ENCODE measurements at places on chromosomes 5 and 9.

GRCh38 chr9:34549407-34549732 is 26.6 kb upstream of the ENHO start:
- no peak overlapping the region for H3K27ac ChIP-seq
- H3K4me1 ChIP-seq: no peaks in the 10 kb centered on the region
- no peak overlapping the region for H3K4me3 ChIP-seq

DNA sequence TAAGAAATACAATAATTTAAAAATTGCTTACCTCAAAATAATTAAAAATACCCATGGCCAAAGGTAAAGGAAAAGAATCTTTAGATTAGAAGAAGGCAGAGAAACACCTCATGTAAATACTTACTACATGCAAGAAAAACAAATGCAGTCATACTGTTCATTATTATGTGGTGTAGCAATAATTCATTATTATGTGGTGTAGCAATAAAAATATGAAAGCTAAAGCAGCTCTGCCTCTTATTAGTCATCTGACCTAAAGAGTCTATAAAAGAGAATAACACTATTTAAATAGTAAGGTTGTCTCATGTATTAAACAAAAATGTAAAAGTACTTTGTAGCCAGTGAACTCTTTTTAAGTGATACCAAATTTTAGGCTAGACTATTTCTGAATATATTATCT is 6.6 kb downstream of the DTWD2 start:
- no peak overlapping the region for H3K4me3 ChIP-seq
- no peak for DNase-seq
- H3K27ac ChIP-seq: no peak overlapping the region
- no peaks in the 10 kb centered on the region for H3K27me3 ChIP-seq
- H3K4me1 ChIP-seq: no peaks in the 10 kb centered on the region

GRCh38 chr5:151255621-151256286 is 2.8 kb downstream of the GM2A start:
- peaks cover 7% of the 10 kb centered on the region for H3K27me3 ChIP-seq
- H3K4me3 ChIP-seq: no peak overlapping the region
- DNase-seq: no peak

GRCh38 chr9:130952065-130952762 is 13.2 kb upstream of the FIBCD1 start:
- H3K36me3 ChIP-seq: no peaks in the 10 kb centered on the region
- H3K4me3 ChIP-seq: no peak overlapping the region
- no peak overlapping the region for H3K27ac ChIP-seq
- no peaks in the 10 kb centered on the region for H3K4me1 ChIP-seq
- no peak for DNase-seq

- H3K27ac ChIP-seq: no peak overlapping the region
- no peak overlapping the region for H3K4me3 ChIP-seq
- no peaks in the 10 kb centered on the region for H3K4me1 ChIP-seq
Observed at GRCh38 chr5:135303582-135304173, 95.4 kb downstream of the MACROH2A1 start.

DNA sequence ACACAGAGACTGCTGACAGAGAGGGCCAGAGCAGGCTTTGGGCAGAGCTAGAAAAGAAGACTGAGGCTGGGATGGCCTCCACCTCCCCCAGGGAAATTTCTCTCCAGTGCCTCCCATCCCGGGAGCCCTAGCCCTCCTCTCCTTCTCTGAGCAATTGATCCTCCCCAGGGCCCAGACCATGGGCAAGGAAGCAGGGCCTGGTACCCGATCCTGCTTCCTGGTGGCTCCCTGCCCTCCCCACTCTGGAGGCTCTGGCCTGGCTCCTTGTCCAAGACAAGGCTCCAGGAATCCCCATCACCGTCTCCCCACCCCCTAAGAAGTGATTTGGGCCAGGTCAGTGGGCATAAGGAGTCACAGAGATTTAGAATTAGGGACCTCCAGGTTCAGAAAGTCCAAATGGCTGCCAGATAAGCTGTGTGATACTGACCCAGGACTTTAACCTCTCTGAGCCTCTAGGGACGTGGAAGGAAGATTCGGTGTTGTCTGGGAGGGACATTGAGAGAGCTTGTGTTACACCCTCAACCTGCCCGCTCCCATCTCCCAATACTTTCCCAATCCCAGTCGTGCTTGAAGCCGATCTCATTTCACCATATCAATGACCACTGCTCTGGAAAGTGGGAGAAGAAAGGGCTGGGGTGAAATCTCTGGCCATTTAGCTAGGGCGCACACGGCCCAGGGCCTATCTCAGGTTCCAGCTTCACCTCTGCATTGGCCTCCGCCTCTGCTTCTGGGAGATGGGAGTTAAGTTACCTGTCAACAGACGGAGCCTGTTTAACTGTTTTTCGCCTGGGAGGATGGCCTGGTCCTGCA is 25.8 kb upstream of the KIF12 start:
- H3K27ac ChIP-seq: no peak overlapping the region
- no peak overlapping the region for H3K4me3 ChIP-seq
- H3K27me3 ChIP-seq: peaks cover 9% of the 10 kb centered on the region
- H3K36me3 ChIP-seq: peaks cover 12% of the 10 kb centered on the region
- peaks cover 12% of the 10 kb centered on the region for H3K4me1 ChIP-seq

DNA sequence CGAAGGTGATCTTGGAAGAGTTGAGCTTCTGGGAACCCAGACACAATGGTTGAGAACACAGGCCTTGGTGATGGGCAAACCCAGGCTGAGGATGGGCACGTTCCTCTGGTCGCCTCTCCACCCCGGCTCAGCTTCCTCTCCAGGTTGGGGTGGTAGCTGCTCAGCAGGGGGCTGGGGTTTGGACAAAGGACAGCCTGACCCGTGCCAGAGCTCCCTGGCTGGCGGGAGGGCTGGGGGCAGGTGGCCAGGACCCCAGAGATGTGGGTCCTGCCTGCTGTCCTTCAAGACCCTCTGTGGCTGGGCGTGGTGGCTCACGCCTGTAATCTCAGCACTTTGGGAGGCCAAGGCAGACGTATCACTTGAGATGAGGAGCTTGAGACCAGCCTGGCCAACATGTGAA is 25.2 kb downstream of the NCS1 start:
- no peak overlapping the region for H3K4me3 ChIP-seq
- no peak overlapping the region for H3K27ac ChIP-seq
- H3K36me3 ChIP-seq: no peaks in the 10 kb centered on the region
- H3K4me1 ChIP-seq: peaks cover 20% of the 10 kb centered on the region
- DNase-seq: no peak

- H3K4me1 ChIP-seq: peaks cover 6% of the 10 kb centered on the region
- no peaks in the 10 kb centered on the region for H3K36me3 ChIP-seq
- no peak for DNase-seq
- no peak overlapping the region for H3K4me3 ChIP-seq
- H3K27me3 ChIP-seq: no peaks in the 10 kb centered on the region
Observed at GRCh38 chr5:90939211-90939610, 380.6 kb downstream of the ADGRV1 start.

DNA sequence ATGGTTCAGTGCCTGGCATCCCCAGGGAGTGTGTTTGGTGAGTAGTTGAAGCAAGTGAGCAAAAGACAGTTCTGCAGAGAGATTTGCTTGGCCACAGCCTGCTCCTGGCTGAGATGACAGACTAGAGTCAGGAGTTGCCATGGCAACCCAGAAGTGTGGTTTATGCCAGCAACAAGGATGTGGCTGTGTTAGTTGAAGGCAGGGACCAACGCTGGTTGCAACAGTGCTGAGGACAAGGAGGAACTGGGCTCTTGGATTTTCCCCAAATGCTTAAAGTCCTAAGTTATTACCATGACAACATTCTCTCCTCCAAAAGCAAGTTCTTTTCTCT is 2.7 kb downstream of the NXNL2 start:
- H3K27ac ChIP-seq: no peak overlapping the region
- DNase-seq: peak; percentile 27
- peaks cover 4% of the 10 kb centered on the region for H3K36me3 ChIP-seq

DNA sequence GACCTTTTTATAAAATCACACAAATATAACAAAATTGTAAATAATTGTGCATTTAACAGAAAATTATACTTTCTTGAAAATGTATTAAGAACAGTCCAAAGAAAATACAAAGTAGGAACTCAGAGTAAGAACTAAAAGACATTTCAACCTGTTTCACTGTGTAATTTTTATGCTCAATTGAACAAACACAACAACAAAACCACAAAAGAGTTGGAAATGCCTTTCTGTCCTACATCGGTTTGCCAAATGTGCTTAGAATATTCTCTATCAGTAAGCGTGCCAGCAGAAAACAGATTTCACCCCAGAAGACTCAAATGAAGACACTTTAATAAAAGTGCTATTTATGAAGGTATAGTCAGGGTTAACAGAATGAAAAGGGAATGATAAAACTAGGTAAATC is 592.1 kb downstream of the PRELID2 start:
- H3K4me1 ChIP-seq: peaks cover 24% of the 10 kb centered on the region
- DNase-seq: no peak
- no peak overlapping the region for H3K4me3 ChIP-seq
- H3K36me3 ChIP-seq: no peaks in the 10 kb centered on the region
- no peaks in the 10 kb centered on the region for H3K27me3 ChIP-seq
- H3K27ac ChIP-seq: no peak overlapping the region

GRCh38 chr9:95498641-95499040 is 18.1 kb downstream of the PTCH1 start:
- H3K27ac ChIP-seq: no peak overlapping the region
- H3K36me3 ChIP-seq: peaks cover 11% of the 10 kb centered on the region
- H3K4me1 ChIP-seq: peaks cover 42% of the 10 kb centered on the region
- no peak for DNase-seq

DNA sequence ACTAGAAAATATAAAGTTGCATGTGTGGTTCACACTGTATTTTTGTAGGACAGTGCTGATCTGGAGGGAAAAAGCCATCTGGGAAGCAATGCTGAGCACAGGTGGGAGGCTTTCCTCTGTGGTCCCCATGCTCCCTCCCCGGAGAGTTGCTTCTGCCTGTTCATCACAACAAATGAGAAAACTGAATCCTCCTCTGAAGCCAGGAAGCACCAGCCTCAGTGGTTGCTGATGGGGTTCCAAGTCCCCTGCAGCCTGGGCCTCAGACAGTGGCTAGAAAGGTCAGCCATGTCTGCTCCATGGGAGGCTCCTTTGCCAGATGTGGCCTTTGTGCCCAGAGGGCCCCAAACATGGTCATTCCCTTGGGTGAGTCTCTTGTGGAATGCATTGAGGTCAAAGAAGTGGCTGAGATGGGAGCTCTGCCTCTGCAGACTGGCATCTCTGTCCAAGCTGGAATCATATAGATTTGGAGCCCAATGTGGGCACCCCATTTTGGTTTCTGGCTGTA is 77.6 kb downstream of the C5orf15 start:
- H3K4me1 ChIP-seq: peaks cover 4% of the 10 kb centered on the region
- no peaks in the 10 kb centered on the region for H3K36me3 ChIP-seq
- no peak overlapping the region for H3K27ac ChIP-seq
- H3K27me3 ChIP-seq: peaks cover 3% of the 10 kb centered on the region

- peaks cover 17% of the 10 kb centered on the region for H3K36me3 ChIP-seq
- no peak for DNase-seq
- peaks cover 2% of the 10 kb centered on the region for H3K4me1 ChIP-seq
- H3K27me3 ChIP-seq: no peaks in the 10 kb centered on the region
- peak overlapping the region; percentile 35 for H3K4me3 ChIP-seq
- H3K27ac ChIP-seq: no peak overlapping the region
Observed at GRCh38 chr5:140524003-140524402, 23.5 kb upstream of the EIF4EBP3 start.

DNA sequence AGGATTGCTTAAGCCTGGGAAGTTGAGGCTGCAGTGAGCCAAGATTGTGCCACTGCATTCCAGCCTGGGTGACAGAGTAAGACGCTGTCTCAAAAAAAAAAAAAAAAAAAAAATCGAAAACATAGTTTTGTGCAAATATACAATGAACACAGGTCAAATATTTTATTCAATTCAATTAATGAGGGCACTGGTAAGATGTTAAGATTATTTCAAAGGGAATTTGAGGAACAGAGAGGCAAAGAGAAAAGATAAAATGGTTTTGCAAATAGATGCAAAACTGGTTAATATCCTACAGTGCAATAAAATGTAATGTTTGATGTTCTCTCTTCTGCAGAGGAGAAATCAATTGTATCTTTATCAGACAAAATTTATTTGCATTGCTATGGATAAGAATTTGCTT is 39.5 kb upstream of the GNE start:
- no peak overlapping the region for H3K27ac ChIP-seq
- no peaks in the 10 kb centered on the region for H3K36me3 ChIP-seq
- H3K4me3 ChIP-seq: no peak overlapping the region

Data from endothelial cell (in vitro differentiated cells).